ENCODE measurements at places on chromosomes 7 and 10.

DNA sequence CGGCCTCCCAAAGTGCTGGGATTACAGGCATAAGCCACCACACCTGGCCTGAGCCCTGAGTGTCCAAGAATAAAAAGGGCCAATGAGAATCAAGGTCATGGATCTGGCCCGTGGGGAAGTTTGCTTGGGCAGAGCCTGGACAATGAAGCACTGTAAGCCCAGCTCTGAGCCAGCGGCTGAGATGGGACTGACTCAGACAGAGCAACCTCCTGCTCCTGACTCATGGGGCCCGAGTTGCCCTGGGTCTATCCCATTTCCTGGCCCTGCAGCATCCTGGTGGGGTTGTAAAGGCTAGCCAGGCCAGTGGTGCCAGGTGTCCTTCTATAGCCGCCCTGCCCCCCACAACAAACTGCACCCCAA, 5.2 kb upstream of the MYH16 start:
- no peak for DNase-seq

GRCh38 chr7:148238761-148239325, 351.7 kb upstream of the C7orf33 start:
- DNase-seq: peak; percentile 47

GRCh38 chr7:103934508-103934907, 55.0 kb downstream of the RELN start:
- no peak for DNase-seq

DNA sequence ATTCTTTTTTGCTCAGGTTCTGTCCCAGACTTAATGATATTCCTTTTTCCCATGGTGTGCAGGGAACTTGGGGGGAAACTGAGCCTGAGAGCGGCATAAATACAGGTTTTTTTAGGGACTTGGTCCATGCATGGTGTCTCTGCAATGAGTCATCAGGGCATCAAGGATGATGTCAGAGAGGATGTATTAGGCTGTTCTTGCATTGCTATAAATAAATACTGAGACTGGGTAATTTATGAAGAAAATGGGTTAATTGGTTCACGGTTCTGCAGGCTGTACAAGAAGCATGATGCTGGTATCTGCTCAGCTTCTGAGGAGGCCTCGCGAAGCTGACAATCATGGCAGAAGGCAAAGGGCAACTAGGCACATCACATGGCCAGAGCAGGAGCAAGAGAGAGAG, 185.4 kb downstream of the RAB11FIP2 start:
- DNase-seq: no peak

DNA sequence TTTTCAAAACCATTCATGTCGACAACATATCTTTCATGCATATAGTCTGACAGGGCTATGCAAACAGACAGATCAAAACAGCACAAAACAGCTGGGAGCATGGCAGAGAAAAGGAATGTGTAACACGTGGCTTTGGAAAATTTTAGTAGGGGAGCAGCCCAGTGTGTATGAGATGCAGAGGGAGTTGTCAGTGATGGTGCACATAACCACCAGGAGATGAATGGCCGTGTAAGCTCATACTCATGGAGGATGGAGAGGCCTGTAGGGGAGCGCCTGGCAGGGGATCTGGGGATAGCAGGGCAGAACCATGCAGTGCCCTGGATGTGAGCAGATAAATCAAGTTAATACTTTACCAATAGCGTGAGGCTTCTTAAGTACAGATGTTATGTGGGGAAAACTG, 45.7 kb downstream of the RHOBTB1 start:
- DNase-seq: no peak

DNA sequence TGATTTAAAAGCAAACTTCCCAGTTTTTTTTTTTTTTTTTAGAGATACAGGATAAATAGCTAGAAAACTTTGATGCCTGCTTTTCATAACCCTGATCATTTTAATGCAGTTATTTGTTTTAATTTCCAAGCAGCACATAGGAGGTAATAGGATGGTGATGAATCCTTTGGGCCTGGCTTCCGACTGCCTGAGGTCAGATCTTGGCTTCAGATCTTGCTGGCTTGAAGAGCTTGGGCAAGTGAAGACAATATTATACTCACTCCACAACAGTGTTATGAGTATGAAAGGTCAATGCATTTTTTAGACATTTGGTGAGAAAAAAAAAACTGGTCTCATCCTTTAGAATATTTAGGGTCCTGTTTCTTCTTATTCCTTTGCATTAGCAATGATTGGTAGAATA, 124.8 kb upstream of the PRKCQ start:
- DNase-seq: no peak

DNA sequence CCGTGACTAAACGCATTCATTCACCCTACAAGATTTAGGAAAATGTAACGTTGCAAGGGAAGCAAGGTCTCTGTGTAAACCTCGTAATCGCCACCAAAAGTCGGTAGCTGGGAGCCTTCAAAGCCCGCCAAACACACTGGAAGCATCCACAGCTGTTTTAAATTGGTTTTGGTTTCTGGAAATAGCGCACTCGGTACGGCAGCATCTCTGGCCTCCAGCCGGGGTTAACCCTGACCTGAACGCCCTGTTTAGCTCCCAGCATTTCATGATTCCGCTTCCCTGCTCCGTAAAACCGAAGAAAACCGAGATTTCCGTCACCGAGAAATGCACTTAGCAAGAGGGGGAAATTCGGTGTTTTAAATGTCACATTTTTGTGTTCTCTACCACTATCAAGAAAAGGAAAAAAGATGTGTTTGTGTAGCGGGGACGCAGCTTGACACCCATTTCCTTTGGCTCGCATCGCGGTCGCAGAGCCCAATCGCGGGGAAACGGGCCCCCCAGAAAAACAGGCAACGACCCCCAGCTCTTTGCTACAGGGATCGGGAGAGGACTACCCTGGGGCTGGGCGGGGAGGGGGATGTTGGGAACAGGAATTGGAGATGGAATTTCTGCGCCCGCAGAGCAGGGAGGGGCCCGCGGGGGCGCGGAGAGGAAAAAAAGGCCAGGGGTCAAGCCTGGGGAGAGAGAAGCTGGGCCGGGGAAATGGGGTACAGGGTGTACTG, 646 bp downstream of the SGCE start:
- DNase-seq: no peak

- DNase-seq: no peak
Observed at GRCh38 chr7:158236400-158236799, 351.2 kb downstream of the PTPRN2 start.

DNA sequence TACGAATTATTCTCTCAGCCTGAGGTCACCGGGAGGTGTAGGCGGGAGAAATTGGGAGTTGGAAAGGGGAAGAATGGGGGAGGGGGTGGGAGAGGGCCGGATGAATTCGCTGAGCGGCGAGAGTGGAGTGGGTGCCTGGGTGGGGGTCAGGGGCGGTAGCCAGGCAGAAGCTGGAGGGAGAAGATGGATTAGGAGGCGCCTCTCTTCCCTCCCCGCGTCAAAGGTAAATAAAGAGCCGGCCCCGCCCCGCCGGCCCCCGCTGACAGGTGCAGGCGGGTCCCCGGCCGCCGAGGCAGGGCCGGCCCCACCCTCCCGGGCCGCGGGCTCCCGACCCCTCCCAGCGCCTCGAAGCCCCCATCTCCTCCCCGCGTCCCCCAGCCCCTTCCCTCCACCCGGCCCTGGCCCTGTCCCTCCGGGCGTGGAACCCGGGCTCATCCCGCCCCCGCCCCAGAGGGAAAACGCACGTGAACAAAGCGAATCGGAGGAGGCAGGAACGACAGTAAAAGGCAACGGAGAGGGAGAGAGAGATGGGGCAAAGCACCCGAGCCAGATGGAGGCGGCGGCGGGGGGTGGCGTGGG, 872 bp downstream of the FAM131B start:
- no peak for DNase-seq

DNA sequence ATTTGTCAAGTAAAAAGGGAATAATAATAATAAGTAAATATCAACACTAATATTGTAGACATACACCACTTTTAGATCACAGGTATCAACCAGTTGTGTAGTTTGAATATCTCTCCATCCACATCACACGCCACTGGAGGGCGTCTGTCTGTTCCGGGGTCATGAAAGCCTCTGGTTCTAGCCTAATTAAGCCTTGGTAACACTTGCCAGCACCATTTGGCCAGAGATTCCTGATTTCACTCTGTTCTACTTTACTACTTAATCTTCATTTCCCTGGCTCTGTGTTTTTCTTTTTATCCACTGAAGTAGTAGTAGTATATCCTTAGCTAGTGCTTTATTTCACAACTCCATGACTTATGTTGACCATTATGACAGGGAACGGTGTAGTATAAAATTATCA, 285.6 kb upstream of the POM121L12 start:
- no peak for DNase-seq

DNA sequence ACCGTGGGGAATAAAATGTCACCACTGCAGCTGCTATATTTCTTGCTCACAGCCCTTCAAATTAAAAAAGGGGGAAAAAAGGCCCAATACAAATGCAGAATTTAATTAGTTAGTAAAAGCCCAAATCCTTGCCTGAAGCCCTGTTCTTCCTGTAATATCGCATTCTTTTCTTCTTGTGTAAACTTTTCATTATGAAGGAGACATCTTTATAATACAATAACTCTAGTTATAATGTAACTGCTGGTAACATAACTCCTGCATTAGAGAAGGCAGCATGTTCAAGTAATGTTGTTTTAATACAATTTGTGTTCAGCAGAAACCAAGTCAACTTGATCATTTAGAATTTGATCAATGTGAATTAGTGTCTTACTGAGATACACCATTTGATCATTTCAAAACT, 250.9 kb downstream of the CHCHD3 start:
- no peak for DNase-seq

- no peak for DNase-seq
Observed at GRCh38 chr7:95602421-95602820, 6.1 kb upstream of the PDK4 start.

DNA sequence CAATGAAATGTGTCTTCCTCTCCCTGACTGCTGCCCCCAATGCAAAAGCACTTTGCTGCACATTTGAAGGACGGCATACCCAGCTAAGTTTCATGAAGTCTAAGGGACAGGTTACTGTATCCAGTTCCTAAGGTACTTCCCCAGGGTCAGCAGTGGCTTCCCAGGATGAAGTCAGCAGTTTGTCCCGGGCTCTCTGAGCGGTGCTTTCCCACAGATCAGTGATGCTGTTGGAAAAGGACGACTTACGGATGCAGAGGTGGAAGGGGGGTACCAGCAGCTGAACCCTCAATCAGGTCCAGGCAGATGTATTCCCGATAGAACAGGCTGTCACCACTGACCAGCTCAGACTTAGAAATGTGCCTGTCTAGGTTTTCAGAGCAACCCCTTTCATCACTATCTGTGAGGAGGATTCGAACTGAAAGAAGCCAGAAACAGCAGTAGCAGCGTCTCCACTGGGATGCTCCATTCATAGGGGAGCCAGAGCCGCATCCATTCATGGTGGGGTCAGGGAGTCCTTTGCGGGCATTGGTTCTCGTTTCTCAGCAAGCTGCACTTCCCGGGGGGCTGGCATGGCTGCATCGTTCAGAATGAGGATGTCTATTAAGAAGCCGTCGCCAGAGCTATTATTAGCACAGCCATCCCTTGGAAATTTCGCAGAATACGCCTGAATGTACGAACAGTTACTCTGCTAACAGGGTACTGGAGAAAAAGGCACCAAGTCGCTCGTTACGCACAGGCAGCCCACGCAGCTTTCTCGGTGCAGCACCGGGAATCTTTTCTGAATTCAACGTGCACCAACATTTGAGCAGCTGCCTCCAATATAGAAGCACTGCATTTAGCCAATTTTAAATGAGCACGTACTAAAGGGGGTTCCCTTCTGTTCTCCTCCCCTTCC, 303.7 kb downstream of the PRPF18 start:
- DNase-seq: peak; percentile 12

DNA sequence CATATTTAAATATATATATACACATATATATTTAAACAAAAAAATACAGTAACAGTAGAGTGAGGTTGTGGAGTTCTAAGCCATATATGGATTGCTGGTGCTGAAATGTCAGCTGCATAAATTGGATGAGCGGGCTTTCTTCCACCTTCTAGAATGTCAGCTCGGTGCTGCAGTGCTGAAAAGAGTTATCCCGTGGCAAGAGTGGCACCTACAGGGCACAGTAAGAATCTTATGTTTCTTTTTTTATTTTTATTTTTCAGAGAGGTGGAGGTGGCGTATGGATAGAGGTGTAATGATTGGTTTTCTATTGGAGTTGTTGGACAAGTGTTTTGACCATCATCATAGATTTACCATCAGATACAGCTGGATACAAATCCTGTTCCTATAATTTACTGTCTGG, 86.2 kb upstream of the DYNC1I1 start:
- DNase-seq: peak; percentile 83

- no peak for DNase-seq
Observed at GRCh38 chr7:155338632-155339320, 41.1 kb downstream of the INSIG1 start.

- DNase-seq: no peak
Observed at GRCh38 chr10:68784476-68784875, 42.9 kb upstream of the STOX1 start.

DNA sequence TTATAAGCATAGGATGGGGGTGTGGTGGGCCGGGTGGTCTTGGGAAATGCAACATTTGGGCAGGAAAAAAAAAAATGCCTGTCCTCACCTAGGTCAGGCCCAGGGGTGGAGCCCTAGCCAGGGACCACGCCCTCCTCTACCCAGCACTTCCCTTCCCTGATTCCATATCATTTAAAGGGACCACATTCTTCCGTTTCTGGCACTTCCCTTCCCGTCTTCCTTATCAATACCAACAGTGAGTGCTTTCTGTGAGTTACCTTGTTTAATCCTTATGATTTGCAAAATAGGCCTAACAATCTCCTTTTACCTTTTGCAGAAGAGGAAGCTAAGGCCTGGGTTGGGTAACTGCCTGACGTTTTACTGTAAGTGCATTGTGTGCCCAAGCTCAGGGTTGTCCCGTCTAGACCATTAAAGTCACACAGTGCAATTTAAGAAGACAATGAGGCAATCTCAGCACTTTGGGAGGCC, 16.7 kb upstream of the C10orf95 start:
- peak; percentile 69 for DNase-seq

GRCh38 chr10:86321568-86321967, 45.0 kb downstream of the GRID1 start:
- no peak for DNase-seq

GRCh38 chr7:111750878-111751277, 188.6 kb upstream of the IMMP2L start:
- DNase-seq: no peak

DNA sequence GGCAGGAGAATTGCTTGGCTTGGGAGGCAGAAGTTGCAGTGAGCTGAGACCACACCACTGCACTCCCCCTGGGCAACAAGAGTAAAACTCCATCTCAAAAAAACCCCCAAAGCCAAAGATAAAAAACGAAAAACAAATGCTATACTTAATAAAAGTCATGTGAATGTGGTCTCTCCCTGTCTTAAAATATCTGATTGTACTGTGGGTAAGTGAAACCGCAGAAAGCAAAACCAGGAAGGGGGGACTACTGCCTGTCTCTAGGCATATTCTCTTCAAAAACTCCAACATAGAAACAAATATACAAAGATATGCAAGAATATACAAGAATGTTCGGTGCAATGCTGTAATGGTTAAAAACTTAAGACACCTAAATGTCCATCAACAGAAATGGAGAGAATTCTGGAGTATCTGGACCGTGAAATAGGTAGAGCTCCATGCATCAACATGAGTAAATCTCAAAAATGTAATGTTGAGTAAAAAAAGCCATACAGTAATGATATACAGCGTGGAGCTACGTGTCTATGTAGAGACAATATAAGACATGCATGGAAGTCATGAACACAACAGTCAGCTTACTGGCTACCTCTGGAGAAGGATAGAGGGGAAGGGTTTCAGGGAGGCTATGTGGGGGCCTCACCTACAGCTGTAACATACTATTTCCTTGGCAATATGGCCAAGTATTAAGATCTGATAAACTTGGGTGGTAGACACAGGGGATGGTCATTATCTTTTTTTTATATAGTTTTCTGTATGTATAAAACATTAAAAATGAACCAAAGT, 2.1 kb downstream of the ZNF394 start:
- DNase-seq: no peak

GRCh38 chr10:79277579-79278269, 69.5 kb upstream of the PPIF start:
- DNase-seq: no peak

All from small intestine (tissue), 16 donors.